ENCODE measurements at places on chromosomes 6 and 20.

DNA sequence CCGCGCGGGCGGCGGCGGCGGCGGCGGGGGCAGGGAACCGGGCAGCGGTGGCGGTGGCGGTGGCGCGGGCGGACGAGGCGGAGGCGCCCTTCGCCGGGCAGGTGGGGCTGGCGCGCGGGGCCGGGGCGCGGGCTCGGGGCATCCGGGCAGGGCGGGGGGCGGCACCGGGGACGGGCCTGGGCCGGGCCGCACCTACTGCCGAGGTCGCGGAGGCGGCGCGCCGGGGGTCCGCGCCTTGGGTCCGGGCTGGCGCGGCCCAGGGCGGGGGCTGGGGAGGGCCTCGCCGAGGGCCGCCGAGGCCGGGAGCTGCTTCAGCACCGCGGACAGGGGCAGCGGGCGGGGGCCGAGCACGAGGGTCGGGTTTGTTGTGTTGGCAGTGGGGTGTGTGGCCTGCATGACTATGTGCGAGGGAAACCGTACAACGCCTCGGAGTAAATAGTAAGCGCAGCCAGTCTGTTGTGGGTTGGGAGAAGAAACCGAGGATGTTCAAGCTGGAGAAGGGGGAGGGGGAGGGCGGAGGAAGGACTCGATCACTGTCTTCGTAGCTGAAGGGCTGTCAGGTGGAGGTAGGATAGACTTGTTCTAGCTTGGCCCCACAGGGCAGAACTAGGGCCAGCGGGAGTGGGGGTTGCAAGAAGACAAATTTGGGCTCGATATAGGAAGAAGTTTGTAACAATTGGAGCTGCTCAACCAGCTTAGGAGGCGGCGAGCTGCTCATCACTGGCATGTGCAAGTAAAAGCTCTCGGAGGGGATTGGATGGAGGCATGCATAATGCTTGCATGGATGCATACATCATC lies 593 bp downstream of the MMP24 start:
- DNase-seq: peak; percentile 33

GRCh38 chr20:59976156-59976782 lies 18.0 kb downstream of the CDH26 start:
- no peak for DNase-seq

GRCh38 chr20:50321797-50322480 lies 131.3 kb downstream of the CEBPB start:
- DNase-seq: no peak

- no peak for DNase-seq
These were observed 269.1 kb upstream of the TBX18 start for GRCh38 chr6:85033547-85033946.

- DNase-seq: no peak
These were observed 126.9 kb upstream of the ARMC2 start for GRCh38 chr6:108721286-108721685.

GRCh38 chr6:98831057-98831958 lies 3.1 kb upstream of the POU3F2 start:
- no peak for DNase-seq

- no peak for DNase-seq
These were observed 15.6 kb downstream of the FAM83D start for GRCh38 chr20:38941726-38942389.

- DNase-seq: no peak
These were observed 60.3 kb downstream of the RSPO3 start for GRCh38 chr6:127178746-127179145.

GRCh38 chr6:159879856-159880255 lies 10.9 kb upstream of the MAS1 start:
- DNase-seq: no peak

- no peak for DNase-seq
These were observed 1.8 kb downstream of the OOEP start for GRCh38 chr6:73367761-73368355.

DNA sequence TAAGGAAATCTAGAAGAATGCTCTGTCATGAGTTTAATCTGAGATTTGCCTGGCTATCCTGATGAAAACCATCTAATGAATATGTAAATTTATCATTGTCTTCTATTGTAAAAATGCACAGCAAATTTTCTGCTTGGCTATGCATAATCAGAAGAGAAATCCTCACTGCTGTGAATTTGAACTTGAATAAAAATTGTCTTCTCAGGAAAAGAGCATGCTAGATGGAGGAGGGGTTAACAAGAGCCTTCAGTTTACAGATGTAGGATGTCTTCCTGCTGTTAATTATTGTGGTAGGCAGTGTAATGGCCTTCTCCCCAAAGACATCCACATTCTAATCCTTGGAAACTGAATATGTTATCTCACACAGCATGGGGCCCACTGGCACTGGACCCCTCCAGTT lies 45.8 kb downstream of the ANKEF1 start:
- DNase-seq: no peak

Measured in stimulated activated CD8-positive, alpha-beta memory T cell treated with anti-CD3 and anti-CD28 coated beads, Interleukin-7, amount 100 ng/mL, for 4 hours (primary cell).